ENCODE measurements at places on chromosomes 3 and 15.

GRCh38 chr3:100105501-100105900, 8.8 kb downstream of the FILIP1L start:
- no peak for DNase-seq

DNA sequence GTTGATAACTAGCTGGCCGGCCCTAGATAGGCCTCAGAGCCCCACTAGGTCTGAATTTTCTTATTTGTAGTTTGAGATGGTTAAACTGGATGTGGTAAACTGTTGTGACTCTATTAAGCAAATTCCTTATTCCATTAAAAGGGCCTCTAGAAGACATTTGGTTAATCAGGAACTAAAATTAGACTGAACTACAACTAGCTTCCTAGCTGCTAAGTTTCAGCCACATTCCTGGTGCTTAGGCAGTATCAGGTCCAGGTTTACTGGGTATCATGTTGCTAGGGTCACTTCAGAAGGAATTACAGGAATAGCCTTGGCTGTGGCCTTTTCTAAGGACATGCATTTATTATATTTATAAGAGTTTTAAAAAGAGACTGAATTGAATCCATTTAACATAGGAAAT, 136.3 kb downstream of the PLD1 start:
- DNase-seq: no peak

DNA sequence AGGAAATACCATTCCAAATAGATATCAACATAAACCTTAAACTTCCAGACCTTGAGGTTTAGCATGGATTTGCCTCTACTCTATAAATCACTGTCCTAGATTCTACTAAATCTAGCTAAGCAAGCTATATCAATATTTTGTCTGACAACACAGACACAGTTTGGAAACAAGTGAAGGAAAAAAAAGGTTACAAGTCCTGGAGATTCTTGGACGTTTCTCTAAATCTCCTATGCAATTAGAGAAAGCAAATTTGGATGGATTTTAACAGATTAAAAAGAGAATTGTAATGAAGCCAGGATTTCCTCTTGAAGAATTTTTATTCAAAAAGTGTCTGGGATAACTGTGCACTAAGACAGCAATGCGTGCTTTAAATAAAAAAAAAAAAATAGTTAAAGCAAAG, 441.1 kb upstream of the DPH6 start:
- DNase-seq: no peak

GRCh38 chr15:82056958-82057823, 11.4 kb upstream of the MEX3B start:
- no peak for DNase-seq

DNA sequence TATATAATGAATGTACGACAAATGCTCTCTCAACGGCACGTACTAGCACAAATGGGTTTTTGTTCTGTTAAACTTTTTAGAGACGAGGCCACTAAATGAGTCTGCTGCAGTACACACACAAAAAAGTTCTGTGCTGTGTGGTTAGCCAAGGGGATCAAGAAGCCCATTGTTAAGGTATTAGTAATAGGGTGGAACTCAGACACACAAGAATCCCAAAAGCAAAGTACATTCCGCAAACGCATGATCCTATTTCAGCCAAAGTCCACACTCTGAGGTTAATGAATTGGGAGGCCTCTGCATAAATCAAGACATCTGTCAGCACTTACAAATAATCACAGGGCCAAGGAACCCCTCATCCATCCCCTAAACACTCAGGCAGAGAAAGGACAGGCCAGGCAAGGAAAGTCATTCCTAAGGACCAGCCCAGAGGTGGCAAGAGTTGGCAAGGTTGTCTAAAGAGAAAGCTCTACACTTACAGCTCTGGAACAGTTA, 12.1 kb downstream of the OSBPL10 start:
- DNase-seq: no peak

DNA sequence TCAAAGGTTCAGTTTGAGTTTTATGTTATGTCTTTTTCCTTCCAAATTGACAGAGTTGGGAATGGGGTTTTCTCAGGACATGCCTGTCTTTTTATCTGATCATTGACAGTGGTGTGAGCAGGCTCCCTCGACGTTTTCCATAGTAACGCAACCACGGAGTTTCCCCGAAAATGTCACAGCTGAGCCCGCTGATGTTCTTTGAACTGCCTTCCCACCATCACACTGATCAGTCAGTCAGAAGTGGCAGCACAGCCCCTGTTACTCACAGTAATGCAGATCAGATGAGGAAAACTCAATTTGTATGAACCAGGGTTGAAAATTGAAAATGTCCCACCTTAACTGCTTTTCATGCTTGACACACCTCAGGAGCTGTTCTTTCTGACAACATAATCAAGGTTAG, 210.4 kb downstream of the NECTIN3 start:
- DNase-seq: no peak

DNA sequence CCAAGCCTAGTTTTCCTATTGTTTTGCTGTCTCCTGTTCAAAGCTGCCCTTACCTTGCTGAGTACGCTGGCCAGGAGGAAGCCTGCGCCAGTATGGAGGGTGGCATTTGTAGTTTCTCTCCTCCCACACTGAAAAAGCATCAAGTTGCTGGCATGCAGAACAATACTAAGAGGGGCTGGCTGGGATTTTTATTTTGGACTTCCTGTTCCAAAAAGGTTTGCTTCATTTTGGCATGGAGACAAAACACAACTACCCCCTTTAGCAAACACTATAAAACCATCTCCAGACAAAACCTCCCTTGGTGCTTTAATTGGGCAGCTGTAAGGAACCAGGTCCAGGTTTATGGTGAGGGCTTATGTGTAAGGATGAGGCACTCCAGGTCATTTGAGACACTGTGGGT, 457.6 kb downstream of the PDCD6IP start:
- DNase-seq: no peak

DNA sequence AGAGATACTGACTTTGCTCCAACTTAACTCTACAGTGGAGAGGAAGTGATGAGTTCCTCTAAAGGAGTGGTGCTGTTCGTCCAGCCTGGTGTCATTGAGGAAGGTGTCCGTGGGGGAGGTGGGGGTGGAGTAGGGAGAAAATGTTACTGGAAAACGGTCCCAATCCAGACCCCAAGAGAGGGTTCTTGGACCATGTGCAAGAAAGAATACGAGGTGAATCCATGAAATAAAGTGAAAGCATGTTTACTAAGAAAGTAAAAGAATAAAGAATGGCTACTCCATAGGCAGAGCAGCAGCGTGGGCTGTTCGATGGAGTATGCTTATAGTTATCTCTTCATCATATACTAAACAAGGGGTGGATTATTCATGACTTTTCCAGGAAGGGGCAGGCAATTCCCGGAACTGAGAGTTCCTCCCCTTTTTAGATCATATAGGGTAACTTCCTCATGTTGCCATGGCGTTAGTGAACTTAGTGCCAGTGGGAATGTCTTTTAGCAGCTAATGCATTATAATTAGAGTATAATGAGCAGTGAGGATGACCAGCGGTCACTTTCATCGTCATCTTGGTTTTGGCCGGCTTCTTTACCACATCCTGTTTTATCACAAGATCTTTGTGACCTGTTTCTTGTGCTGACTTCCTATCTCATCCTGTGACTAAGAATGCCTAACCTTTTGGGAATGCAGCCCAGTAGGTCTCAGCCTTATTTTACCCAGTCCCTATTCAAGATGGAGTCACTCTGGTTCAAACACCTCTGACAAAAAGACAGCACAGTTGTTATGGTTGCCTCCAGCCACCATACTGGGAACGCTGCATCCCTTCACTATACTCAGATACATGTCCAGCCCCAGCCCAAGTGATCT, 38.6 kb downstream of the CLEC3B start:
- no peak for DNase-seq

DNA sequence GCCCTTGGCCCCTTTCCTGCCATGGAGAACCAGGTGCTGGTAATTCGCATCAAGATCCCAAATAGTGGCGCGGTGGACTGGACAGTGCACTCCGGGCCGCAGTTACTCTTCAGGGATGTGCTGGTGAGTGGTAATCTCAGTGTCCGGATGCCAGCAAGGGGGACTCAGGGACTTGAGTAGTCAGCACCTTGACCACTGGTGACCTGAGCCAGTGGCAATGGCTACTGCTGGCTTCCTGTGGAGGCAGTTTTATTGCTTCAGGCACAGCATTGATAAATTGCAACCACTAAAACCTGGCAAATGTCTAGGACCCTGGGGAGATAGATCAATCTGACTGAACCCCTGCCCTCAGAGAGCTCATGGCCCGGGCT, 830 bp downstream of the MAP2K5 start:
- no peak for DNase-seq

DNA sequence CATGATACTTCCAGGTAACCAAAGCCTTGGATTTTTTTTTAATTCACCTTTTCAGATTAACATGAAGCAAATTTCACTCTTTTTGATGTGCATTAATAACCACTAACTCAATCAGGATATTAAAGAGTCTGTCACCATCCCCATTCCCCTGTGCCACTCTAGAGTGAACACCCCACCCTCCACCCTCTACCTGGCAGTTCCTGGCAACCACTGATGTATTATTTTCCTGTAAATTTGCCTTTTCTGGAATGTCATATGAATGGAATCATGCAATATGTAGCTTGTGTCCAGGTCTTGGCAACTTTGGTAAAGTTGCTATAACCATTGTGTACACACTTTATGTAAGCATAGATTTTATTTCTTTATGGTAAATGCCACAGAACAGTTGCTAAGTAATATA, 627.6 kb downstream of the MCTP2 start:
- DNase-seq: no peak
